NCI-H146 (cell line): ENCODE measurements at places on chromosomes 3 and 15.
A peak's percentile ranks its signal among the peaks of the same experiment; 100 is the strongest.

DNA sequence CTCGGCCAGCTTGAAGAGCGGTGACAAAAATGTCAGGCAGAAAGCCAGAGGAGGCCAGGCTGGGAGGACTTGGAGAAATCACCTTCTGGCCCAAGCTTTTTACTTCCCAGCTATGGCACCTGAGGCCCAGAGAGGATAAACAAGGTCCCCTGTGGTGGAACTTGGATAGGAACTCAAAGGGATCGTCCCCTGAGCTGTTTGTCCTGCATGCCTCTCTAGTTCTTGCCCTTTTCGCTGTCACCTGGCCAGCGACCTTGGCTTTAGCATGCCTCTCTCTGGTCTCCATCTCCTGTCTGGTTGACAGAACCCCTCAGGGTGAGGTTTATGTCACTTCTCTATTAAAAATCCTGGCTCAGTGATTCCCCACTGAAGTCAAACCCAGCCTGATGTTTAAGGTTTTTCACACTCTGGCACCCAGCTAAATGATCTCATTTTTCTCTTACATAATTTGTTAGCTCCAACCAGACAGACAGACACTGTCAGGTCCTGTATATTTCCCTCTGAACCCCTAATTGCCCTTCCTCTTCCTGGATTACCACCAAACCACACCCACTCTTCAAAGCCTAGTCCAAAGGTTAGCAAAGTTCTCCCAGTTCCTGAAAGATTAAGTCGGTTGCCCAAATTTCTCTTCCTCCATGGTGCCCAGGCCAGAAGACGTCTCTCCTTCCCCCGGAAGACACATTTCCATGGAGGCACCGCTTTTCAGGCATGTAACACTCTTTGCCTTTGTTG is 169.1 kb downstream of the FAM43A start:
- DNase-seq = no peak

GRCh38 chr15:48395521-48396011 is 64.3 kb downstream of the DUT start:
- DNase-seq = no peak

DNA sequence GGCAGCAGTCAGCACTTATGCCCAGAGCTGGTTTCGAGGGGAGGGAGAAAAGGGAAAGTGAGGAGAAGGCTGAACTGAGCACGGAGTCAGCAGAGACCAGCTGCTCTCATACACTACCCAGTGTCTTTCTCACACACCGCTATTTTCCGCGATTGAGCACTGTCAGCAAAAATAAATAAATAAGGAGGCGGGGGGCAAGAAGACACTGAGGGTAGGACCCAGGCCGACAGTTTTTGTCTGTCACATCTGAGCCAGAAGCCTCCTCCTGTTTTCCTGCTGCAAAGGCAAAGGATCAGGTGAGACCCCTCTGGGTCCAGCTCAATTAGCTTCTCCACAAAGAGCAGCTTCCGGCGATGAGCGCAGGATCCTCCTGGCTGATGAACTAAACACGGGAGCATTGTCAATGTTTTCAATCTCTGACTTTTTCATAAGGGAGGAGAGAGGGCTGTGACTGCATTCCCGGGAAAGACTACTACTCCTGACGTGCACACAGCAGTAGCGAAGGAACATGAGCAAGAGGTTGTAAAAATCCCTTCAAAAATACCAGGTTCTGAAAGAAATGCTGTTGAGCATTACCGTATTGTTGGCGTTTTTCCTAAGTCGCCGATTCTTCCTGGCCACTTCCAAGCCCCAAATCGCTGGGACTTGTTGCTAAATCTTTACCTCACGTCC is 1.3 kb downstream of the FRMD5 start:
- DNase-seq = peak; percentile 54

GRCh38 chr15:89052474-89052873 is 35.8 kb upstream of the ABHD2 start:
- DNase-seq = no peak

GRCh38 chr3:114043205-114043604 is 13.1 kb downstream of the CCDC191 start:
- DNase-seq = peak; percentile 21

DNA sequence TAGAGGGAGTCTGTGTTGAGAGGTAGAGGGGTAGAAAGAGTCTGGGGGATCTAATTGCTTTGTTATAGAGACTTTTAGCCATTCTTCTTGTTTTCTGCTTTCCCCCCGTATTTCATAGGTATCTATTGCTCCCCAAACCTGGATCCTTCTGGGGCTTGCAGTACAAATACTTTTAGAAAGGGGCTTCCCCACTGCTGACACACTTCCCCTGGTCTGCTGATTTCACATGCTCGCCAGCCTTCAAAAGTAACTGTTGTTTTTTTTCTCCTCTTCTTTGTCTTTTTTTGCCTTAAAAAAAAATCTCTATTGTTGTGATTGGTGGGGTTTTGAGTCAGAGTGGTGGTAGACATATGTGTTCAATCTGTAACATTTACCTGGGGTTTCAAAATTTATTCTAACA is 300.6 kb upstream of the AZI2 start:
- no peak for DNase-seq

DNA sequence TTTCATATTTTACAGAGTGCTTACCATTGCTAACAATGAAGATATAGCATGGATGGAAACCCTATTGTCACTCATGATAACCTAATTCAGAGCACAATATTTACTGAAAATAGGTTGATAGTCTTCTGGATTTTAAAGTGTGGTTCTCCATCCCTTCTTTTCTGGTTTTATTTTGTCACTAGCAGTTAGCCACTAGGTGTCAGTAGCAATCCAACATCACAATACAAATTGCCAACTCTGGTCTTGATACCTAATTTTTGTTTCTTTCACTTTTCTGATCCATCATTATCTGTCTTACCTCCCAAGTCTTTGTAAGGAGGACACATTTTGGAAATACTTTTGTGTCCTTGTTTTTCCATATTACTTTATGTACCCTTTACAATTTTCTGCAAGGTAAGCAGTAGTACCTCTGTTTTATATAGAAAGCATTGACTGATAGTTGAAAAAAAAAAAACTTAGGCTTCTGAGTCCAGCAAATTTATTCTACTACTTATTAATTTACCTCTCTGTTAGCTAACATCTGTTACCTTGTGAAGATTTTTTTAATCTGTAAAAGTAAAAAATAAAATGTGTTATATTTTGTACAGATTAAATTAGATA is 28.3 kb upstream of the CRYBG3 start:
- DNase-seq = peak; percentile 20

GRCh38 chr15:74616996-74617395 is 1.4 kb downstream of the CLK3 start:
- no peak for DNase-seq

DNA sequence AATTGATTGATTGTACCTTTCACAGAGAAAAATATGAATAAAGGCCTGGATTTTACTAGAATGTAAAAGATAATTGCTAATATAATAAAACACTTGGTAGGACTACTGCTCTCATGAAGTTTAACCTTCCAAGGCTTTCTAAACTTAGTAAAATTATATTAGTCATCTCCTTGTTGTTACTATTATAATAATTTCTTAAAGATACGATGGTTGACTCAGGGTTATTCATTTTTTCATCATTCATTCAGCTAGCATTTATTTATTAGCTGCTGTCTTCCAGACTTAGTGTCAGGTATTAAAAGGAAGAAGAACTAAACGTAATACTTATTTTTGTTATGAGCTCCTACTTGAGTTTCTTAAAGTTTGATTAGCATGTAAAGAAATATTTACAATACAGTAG is 771.6 kb upstream of the NR2F2 start:
- no peak for DNase-seq

- no peak for DNase-seq
Observed at GRCh38 chr3:142418926-142419592, 28.8 kb downstream of the XRN1 start.

- no peak for DNase-seq
Observed at GRCh38 chr3:173584838-173585831, 187.6 kb downstream of the NLGN1 start.

- DNase-seq = no peak
Observed at GRCh38 chr3:194572944-194573491, 60.2 kb downstream of the TMEM44 start.

DNA sequence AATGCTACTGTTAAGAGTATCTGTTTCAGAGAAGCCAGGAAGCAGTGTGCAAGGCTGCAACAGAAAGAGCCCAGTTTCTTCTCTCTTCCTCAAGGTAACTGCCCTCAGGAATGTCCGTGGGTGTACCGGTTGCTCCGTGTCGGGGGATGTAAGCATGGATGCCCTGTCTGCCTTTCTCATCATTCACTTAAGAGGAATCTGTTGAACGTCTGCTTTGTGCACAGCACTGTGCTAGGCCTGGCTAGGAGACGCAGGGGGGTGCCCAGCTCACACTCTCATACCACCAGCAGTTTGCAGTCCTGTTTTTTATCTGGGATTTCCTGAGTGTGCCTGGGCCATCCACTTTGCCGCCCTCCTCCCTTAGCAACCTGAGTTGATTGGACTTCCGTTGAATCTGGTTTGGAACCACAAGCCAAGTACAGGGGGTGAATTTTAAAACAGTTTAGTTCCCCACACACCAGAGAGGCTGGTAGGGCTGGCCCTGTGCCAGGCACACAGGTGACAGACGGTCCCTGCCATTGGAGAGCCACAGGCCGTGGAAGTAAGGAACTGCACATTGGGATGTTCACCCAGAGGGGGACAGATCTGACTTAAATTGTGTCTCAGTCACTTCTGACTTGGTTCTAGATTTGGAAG is 11.2 kb downstream of the BOC start:
- DNase-seq = no peak

- DNase-seq = peak; percentile 92
Observed at GRCh38 chr3:176663837-176664831, 533.1 kb downstream of the TBL1XR1 start.

GRCh38 chr3:149407898-149408297 is 30.4 kb upstream of the TM4SF1 start:
- no peak for DNase-seq

GRCh38 chr3:58654466-58654865 is 12.1 kb downstream of the FAM3D start:
- DNase-seq = no peak

- DNase-seq = no peak
Observed at GRCh38 chr15:31365032-31365654, 38.5 kb downstream of the KLF13 start.

GRCh38 chr3:127100459-127101410 is 92.2 kb upstream of the PRR23E start:
- DNase-seq = no peak

DNA sequence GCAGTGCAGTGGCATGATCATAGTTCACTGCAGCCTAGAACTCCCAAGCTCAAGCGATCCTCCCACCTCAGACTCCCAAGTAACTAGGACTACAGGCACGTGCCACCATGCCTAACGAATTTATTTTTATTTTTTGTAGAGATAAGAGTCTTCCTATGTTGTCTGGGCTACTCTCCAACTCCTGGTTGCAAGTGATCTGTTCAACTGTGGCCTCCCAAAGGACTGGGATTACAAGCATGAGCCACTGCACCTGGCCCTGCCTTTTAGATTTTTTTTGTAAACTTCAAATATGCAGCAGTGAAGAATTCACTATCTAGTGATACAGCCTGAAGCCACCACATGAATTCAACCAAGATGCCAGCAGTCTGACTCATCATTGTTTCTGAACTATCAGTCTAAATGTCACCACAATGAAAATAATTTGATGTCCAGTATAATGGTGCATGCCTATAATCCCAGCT is 32.7 kb downstream of the UBXN7 start:
- no peak for DNase-seq

GRCh38 chr3:71348001-71348632 is 235.4 kb downstream of the FOXP1 start:
- no peak for DNase-seq

DNA sequence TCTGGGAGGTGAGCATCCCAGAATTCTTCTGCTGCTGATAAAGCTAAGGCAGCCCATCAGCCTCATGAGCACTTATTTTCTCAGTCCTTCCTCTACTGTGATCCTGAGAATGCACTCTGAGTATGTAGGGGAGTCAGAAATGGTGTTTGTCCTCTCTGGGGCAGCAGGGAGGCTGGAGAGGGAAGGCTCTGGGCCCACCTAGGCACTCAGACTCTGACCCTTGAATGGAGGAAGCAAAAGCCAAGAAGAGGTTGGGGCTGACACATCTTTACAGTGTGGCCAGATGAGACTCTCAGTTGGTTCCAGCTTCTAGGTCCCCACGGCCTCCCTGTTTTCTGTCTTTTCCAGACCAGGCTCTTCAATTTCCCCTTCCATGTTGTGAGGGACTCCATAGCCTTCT is 36.1 kb upstream of the BLM start:
- no peak for DNase-seq

DNA sequence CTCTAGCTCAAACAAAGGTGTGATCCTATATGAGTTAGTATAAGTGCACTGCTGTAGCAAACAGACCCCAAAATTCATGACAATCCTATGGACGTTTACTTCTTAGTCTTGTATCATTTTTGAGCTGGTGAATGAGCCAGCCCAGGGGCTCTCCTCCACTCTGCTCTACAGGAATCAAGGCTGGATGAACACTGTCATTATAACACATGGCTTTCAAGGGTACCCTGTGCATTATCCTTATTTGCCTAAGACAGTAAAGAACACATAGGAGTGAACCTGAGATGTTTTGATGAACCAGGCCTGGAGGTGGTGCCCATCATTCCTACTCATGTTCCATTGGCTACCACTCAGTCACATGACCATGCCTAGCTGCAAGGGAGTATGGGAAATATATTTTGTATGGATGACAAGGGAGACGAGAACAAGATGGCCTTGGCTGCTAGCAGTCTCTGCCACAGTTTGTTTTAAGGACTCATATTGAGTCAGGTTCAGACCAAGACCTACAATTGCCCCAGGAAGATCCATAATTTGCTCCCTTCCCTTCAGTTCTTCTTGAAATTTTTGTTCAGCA is 107.4 kb upstream of the HES1 start:
- no peak for DNase-seq

DNA sequence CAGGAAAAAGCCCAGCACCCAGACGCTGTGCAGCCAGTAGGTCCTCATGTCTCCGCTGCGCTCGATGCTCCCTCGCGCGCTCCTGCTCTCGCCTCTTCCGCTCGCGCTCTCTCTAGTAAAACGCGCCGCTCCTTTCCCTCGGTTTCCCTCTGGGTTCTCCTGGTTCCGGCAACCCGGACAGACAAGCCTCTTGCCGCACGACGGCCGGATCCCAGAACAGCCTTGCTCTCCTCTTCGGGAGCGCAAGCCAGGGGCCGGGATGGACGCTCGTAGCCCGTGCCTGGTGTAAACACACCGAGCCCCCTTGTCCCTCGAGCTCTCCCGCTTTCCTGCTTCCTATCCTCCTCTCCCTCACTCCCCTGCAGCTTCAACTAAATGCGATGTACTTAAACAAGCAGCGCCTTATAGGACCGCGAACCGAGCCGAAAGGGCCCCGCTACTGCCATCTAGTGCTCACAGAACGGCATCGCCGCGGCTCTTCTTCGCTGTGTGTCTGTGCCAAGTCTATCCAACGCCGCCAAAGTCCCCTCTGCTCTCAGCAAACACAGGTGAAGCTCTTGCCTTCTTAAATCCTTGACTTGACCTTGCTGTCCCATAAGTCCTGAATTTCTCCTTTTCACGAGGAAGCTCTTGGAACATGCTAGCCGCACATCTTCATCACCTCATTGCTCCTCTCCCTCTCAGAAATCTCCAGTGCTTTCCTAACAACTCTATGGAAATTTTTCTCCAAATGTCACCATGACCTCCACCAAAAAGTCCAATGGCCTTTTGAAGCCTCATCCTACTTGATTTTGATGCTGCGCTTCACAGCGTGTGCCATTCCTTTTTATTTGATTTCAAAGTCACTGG is 1037.2 kb downstream of the IGSF11 start:
- DNase-seq = peak; percentile 76
